ENCODE measurements at places on chromosomes 1 and 21.

DNA sequence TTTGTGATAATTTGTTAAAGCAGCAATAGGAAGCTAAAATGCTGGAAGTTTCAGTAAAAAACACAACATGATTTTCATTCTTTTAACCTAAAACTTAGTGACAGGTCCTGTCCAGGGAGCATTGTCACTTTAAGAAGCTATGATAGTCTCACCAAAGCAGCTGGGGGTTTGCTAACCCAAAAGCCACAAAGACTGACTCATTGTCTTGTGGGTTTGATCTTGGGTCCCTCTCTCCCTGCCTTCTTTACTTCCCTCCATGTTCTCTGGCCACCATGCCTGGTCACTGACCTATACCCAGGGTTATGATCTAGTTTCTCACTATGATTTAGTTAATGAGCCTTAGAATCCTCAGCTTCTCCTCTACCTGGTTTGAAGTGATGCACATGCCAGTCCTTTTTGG lies 213.5 kb upstream of the PTGFR start:
- no peak for DNase-seq

DNA sequence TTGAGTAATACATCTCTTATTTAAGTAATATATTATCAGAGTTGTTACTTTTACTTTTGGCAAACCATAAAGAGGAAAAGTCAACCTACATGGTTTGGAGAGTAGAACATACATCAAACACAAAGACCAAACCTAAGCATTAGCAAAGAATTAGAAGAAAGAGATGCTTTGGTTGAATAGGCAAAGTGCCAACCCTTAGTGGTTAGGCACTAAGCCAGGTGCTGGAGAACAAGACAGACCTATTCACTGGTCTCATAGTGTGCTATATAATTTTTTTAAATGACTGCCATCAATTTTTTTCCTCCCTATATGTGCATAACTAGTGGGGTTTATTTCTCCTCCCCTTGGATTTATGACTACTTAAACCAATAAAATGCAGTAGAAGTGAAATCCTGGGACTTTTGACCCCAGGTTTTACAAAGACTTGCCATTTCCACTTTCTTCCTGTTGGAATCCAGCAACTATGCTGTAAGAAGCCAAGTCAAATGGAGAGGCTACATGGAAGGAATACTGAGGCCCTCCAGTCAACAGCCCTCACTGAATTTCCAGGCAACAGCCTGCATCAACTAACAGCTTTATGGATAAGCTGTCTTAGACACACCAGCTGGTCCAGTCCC lies 69.8 kb upstream of the HAO2 start:
- DNase-seq, result no peak

DNA sequence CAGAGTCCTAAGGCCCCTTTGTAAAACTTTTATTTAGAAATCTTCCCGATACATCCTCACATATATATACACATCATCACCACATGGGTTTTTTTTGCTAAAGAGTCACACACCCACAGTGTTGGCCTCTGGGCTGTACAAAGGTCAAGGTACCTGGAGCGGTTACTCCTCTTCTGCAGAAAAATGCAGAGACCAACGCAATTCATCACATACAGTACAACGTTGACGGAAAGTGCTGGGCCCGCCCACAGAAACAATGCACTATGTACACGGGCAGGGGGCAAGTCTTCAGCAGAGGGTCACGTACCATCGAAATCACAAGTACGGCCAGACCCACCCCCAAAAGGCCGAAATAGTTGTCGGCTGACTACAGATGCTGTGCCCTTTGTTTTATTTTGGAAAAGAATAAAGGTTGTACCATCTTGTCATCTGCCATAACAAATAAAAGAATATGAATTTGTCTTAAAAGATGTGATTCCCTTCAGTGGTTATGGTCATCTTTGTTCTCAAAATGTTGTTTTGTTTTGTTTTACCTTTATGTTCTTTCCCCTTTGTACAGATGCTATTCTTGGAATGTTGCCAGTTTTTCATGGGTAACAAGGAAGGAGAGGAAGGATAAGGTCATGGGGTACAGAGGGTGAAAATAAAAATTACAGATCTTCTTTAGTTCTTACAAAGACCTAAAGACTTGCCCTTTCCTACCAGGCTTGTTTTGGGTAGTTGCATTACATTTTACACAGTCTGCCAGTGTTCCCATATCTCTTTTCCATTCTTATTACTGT lies 15.6 kb downstream of the TAL1 start:
- DNase-seq, result no peak

GRCh38 chr1:154777154-154777553 lies 92.9 kb downstream of the KCNN3 start:
- no peak for DNase-seq

- DNase-seq, result no peak
Observed at GRCh38 chr1:8915446-8915845, 30.2 kb upstream of the CA6 start.

GRCh38 chr21:33937146-33937545 lies 21.5 kb upstream of the ATP5PO start:
- no peak for DNase-seq

GRCh38 chr1:22738069-22738435 lies 27.4 kb downstream of the EPHB2 start:
- DNase-seq, result no peak

DNA sequence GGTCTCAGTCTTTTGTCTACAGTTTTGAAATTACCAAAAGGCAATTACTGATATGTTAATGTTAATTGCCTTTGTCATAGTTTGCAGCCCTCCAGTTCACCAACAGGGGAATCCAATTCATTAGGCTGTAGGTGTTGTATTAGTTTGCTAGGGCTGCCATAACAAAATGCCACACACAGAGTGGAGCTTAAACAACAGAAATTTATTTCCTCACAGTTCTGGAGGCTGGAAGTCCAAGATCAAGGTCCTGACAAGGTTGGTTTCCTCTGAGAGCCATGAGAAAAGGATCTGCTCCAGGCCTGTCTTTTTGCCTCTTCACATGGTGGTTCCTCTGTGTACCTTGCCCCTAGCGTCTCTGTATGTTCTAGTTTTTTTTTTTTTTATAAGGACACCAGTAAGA lies 1.3 kb downstream of the RTCA start:
- no peak for DNase-seq

GRCh38 chr1:202587859-202588485 lies 122.3 kb downstream of the SYT2 start:
- no peak for DNase-seq

All from stimulated activated CD4-positive, alpha-beta T cell treated with anti-CD3 and anti-CD28 coated beads, Interleukin-2, amount 100 ng/mL, for 4 hours (primary cell).